ENCODE measurements at places on chromosomes 5 and 9.

DNA sequence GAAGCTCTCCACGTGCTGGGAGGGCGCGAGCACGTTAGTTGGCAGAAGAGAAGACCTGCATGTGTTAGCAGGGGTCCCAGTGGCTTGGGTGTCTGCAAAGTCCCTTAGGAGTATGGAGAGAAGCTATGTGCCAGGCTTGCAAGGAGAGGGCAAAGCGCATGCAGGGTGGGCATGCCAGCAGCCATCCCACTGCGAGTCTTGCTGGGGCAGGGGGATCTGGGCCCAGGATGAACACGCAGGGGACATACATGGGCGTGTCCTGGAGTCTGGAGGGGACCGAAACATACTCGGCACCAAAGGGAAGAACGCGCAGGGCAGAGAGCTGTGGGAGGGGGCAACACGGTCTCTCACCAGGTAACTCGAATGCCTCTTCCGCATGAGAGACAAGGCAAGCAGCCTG is 43.6 kb upstream of the IPPK start:
- DNase-seq: no peak

GRCh38 chr5:158952248-158952545 is 147.5 kb downstream of the EBF1 start:
- DNase-seq: no peak

DNA sequence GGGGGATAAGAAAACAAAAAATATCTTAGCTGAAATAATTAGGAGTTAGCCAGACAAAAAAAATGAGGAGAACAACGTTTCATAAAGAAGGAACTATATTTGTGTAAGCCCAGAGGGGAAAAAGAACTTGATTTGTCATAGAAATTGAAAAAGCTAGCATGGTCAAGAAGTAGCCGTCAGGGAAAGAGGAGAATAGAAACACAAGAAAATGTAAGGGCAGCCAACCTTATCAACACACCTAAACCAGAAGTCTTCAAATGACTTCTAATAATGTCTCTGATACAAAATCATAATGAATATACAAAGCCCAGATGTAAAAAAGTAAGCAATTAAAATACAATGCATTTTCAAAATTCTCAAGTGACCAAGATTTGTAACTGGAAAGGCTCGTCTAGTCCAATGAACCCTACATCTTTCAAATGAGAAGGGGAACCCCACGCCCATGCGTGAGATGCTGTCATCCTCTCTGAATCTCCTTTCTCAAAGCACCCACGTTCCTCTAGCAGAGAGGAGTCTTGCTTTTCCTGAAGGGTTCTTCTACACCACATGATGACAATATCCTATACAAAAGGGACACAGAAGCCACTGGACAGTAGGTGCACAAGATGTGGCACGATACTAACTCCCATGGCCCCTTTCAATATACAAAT is 103.7 kb downstream of the ARL15 start:
- DNase-seq: no peak

DNA sequence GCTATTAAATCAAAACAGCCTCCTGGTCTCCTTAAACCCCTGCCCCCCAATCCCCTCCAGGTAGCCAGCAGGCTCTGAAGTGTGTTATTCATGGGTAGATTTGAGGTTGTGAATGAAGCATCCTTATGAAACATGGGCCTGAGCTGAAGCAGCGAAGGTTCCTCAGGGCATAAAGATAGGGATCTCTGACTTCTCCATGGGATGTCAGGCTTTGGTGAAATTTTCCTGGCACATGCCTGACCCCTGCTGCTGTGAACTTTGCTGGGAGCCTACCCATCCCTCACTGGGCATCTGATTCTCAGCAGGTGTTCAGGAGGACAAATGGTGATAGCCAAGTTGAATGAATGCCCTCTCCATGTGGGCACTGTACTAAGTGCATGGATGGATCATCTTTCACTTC is 250.3 kb downstream of the ASTN2 start:
- no peak for DNase-seq

DNA sequence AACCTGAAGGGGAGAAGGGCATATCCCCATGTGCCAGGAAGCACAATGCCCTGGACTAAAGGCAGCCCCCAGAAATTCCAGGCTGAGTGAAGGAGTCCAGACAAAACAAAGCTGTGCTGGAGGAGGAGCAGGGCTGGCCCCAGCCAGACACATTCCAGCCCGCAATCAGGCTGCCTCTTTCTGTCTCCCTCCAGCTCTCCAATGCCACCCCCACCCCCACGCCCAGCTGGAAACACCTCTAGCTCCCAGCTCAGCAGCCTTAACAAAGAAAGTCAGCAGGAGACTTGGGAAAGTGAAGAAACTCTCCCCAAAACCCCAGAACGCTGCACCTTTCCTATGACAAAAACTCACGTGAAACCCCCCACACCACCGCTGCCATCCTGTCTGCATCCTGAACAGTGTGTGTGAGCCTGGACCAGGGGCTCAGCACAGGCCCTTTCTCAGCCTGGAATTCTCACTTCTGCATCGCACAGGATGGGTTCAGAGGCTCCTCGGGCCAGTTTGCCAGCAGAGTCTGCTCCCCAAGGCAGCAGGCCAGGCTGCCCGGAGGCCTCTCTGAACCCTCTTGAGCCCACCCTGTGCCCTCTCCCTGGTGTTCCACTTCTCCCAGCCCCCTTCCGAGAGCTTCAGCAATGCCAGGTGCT is 96.2 kb upstream of the ICE1 start:
- no peak for DNase-seq

DNA sequence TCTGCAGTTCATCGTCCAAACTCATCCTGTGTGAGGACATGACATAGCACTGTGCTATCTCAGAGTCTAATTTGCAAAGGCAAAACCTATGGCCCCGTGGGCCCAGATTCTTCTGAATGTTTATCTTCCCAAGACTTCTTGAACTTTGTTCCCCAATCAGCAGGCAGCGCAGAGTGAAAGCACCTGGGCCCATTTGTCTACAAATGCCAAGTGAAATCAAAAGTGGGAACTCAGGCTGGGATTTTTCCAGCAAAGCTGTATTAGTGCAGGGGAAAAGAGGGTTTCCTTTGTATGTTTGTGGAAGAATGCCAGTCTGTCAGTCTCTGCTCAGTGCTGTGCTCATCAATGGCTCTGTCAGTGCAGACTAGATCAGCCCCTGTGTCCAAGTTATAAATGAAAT is 55.8 kb downstream of the FOXD1 start:
- no peak for DNase-seq

DNA sequence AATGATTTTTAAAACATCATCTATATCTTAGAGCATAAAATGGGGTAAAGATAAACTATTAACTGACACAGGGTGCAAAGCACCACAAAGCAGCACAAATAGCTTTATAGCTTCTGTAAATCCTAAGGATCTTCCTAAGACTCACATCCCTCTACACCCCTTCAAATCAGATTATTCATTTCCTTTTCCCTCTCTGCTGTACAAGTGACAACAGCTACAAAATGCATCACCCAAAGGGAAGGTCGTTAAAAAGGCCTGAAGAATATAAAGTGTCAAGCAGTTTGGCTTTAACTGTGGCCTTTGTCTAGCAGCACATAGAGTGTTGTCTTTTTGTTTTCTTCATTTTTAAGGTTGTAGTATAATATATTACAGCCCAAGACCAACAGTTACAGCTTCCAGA is 422.1 kb downstream of the PDE4D start:
- DNase-seq: no peak

DNA sequence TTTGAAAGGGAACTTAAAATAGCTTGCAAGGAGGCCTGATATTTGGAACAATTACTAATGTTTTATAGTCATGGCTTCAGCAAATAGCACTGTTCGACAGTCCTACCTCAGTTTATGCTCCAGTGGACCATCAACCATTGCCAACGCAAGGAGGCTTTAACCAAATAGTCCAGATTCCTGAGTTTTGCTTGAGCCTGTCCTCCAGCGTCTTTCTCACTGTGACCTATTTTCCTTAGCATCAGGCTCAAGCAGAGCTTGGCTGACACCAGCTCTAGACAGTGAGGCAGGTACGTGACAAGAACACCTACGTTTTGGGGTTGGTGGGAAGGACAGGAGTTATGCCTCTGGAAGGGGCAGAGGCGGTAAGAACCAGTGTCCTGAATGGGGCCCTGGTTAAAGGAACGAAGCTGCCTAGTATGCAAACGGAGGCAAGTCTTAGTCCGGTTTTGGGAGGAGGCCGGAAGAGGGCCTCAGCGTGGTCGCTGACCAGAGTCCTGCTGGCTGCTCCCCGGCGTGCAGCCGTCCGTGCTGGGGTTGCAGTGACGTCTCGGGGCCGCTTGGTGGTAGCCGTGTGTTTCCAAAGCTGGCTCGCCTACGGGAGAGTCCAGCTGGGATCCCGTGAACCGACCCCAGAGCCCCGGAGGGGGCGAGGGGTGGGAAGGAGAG is 998 bp upstream of the FGF18 start:
- peak; percentile 48 for DNase-seq

GRCh38 chr5:40082313-40082712 is 597.4 kb upstream of the PTGER4 start:
- no peak for DNase-seq

- no peak for DNase-seq
Observed at GRCh38 chr9:88949961-88950340, 41.3 kb upstream of the S1PR3 start.

GRCh38 chr5:95283761-95284571 is 928 bp downstream of the MCTP1 start:
- DNase-seq: no peak

GRCh38 chr5:137069358-137069757 is 429.8 kb downstream of the SPOCK1 start:
- DNase-seq: no peak

- DNase-seq: no peak
Observed at GRCh38 chr9:119986713-119987112, 593.3 kb downstream of the CDK5RAP2 start.

DNA sequence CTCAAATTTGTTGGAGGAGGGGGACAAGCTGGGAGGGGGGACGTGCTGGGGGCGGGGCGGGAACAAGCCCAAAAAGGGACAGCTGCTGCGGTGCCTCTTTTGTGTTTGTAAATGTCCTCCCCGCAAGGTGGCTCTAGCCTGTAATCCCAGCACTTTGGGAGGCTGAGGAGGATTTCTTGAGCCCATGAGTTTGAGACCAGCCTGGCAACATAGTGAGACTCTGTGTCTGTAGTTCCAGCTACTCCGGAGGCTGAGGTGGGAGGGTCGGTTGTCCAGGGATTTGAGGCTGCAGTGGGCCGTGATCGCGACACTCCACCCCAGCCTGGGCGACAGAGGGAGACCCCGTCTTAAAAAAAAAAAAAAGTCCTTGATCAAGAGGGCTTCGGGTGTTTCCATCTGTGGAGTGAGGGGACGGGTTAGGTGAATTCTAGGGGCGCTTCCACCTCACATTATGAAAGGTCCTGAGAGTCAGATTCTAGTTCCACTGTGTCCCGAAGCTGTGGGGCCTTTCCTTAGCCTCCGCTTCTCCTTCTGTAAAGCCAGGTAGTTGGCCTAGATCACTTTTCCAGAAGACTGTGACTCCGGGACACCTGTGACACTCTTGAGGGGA is 779 bp upstream of the CTNNA1 start:
- no peak for DNase-seq

GRCh38 chr5:80216753-80217596 is 38.9 kb downstream of the SERINC5 start:
- DNase-seq: no peak

DNA sequence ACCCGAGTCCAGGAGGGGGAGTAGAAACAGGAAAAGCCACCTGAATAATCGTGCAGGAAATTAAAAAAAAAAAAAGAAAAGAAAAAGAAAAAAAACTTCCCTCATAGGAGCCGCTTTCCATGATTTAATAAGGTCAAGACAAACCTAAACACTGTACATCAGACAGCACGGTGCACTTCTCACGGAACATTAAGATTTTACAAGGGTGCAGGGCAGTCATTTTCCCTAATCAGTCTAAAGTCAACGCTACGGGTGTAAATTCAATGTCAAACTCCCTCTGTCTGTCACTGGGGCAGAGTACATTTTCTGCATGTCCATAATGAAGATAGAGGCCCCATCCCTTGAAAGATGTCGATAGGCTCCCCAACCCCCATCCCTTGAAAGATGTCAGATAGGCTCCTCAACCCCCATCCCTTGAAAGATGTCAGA is 139.7 kb downstream of the TSSK1B start:
- no peak for DNase-seq

GRCh38 chr5:173753307-173754168 is 134.6 kb upstream of the CPEB4 start:
- no peak for DNase-seq

- DNase-seq: no peak
Observed at GRCh38 chr5:53427965-53428364, 52.5 kb upstream of the FST start.

DNA sequence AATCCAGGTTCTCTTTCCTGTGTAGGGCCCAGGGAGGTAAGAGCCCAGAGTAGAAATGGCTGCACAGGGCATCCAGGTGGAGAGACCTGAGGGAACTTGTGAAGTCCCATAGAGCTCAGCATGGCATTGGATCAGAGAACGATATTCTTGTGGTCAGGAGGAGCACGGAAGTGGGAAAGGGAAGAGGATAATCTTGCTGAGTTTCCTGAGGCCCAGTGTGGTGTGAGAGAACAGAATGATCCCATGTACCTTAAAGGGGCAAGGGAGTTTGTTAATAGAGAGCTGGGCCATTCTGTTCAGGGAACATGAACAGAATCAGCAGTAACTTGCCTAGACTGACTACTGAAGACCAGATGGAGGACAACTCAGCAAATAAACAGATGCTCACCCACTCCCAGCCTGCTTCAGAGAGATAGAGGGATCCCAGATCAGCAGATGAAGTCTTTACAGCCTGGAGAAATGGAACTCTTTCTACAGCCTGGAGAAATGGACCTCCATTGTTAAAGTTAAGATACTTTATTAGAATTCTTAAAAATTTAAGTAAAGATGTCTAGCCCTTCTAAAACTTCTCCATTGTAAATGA is 119.7 kb upstream of the ELL2 start:
- no peak for DNase-seq

- DNase-seq: no peak
Observed at GRCh38 chr9:114856215-114856941, 50.5 kb upstream of the TNFSF15 start.

DNA sequence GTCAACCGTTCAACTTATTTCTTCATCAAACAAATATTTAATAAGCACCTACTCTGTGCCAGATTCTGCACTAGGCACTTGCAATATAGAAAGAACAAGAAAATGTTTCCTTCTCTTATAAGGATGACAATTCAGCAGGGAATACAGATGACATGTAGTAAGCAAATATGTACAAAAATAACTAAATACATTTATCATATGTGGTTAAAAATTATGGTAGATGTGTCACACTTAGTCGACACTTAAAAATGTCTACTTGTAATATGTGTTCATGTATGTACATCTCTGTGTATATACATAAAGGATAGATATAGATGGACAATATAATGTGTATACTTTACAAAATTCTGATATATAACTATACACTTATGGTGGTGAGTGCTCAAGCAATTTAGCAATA is 417.0 kb upstream of the MEF2C start:
- DNase-seq: no peak

- no peak for DNase-seq
Observed at GRCh38 chr9:98795295-98795955, 930 bp downstream of the ANKS6 start.

GRCh38 chr5:112228667-112229066 is 190.4 kb downstream of the EPB41L4A start:
- no peak for DNase-seq

GRCh38 chr9:122179054-122179689 is 19.5 kb downstream of the MORN5 start:
- DNase-seq: no peak

- no peak for DNase-seq
Observed at GRCh38 chr9:137669261-137669672, 50.5 kb downstream of the EHMT1 start.

Data from activated CD4-positive, alpha-beta T cell treated with anti-CD3 and anti-CD28 coated beads for 24 hours (primary cell).